ENCODE measurements at places on chromosomes 1 and 21.

DNA sequence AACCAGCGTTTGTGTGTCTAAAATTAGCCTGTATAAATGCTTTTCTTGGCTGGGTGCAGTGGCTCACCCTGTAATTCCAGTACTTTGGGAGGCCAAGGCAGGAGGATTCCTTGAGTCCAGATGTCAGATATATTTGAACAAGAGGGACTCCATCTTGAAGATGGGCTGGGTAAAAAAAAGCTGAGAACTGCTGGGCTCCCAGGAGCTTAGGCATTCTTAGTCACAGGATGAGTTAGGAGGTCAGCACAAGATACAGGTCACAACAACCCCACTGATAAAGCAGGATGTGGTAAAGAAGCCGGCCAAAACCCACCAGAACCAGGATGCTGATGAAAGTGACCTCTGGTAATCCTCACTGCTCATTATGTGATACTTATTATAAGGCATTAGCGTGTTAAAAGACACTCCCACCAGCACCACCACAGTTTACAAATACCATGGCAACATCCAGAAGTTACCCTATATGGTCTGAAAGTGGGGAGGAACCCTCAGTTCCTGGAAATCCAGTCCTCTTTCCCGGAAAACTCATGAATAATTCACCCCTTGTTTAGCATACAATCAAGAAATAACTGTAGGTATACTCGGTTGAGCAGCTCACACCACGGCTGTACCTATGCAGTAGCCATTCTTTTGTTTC lies 36.2 kb upstream of the ZNF496 start:
- no peak for DNase-seq

DNA sequence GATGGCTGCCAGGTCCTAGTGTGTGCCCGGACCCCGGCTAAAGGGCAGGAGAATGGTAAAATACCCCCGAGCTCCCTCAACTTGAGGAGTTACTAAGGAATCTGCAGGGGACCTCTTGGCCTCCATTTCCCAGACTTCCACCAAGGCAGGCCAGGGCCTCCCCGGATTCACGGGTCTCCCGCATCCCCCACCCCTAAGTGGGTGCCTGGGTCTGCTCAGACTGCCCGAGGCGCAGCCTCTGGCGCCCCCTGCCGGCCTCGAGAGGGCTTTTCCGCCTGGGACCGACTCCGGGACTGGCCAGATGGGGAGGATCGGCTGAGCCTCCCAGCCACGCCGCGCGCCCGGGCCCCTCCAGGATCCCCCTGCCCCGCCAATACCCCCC lies 1.7 kb downstream of the PLEKHG5 start:
- peak; percentile 39 for DNase-seq

DNA sequence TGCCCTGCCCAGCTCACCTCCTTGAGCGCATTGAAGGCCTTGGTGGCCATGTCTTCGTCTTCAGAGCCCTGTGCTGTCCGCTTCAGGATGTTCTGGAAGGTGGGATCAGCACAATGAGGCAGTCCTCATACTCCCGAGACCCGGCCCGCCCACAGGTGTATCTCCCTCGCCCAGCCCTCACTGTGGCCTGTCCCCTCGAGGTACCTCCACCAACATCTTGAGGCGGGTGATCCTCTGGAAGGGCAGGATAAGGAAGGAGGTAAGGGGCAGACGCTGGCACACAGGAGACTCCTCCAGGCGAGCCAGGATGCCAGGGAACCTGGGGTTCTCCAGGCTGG lies 7.1 kb downstream of the ARHGEF19 start:
- no peak for DNase-seq

DNA sequence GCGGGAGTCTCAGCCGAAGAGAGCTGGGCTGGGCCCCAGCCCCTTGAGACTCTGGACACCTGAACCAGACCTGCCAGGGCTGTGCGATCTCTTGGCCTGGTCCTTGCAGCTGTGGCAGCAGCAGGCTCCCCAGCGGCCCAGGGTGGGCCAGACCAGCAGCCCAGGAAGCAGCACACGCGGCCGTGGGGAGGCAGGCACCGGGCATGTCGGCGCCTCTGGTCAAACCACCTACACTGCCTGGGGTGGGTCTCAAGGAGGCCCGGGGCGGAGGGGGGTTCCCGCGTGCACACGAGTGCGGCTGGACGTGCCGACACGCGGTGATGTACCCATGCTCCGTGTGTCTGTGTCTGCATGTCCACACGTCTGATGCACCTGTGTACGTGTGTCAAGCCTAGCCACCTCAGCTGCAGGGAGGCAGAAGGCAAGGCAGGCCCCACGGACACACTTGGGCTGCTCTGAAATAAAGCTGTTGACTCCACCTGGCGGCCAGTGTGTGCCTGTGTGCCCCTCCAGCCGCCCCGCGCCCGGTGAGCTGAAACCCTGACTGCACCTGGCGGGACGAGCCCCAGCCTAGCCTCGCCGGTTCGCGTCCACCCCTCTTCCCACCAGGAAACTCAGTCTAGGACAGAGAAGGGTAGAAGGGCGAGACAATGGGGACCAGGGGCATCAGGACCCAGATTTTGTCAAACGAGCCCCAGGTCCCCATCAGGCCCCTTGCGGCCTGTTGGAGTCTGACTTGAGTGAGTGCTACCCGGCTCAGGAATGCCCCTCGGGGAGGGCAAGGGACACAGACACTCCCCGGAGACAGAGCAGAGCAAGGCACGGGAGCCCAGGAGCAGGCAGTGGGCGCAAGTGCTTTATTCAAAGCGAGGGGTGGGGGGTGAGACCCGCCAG lies 11.6 kb downstream of the SCNN1D start:
- no peak for DNase-seq

- no peak for DNase-seq
Observed at GRCh38 chr1:106276871-106277270, 779.6 kb upstream of the PRMT6 start.

GRCh38 chr1:163766257-163766918 lies 444.6 kb downstream of the NUF2 start:
- no peak for DNase-seq

GRCh38 chr1:186849826-186850225 lies 21.1 kb downstream of the PLA2G4A start:
- DNase-seq = no peak

GRCh38 chr1:206070627-206071304 lies 17.8 kb downstream of the RHEX start:
- no peak for DNase-seq

DNA sequence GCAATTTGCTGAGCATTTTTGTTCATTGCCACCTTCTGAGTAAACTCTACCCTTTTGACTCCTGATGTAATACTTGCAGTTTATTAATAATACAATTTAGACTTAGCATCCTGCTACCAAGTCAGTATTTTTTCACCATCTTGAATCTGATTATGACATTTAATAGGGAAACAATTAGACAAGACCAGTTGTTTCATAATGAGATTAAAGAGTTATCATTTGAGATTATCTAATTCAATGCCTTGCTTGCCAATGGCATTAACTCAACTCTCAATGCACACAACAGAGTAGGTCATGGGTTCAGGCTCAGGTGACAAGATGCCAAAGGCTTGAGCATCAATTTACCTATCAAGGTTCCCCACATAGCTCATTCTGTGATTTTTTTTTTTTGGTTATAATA lies 488.4 kb downstream of the DISC1 start:
- DNase-seq = no peak

- peak; percentile 53 for DNase-seq
Observed at GRCh38 chr1:156601122-156601830, at the start of gene GPATCH4. TSS of gene GPATCH4 (minus strand) at chr1:156601479.

GRCh38 chr1:230176871-230177411 lies 109.9 kb downstream of the GALNT2 start:
- no peak for DNase-seq

- no peak for DNase-seq
Observed at GRCh38 chr1:200982071-200982945, 41.2 kb downstream of the KIF21B start.

GRCh38 chr1:208177656-208178055 lies 66.5 kb downstream of the PLXNA2 start:
- no peak for DNase-seq

GRCh38 chr1:30715886-30716285 lies 7.5 kb downstream of the MATN1 start:
- DNase-seq = no peak

DNA sequence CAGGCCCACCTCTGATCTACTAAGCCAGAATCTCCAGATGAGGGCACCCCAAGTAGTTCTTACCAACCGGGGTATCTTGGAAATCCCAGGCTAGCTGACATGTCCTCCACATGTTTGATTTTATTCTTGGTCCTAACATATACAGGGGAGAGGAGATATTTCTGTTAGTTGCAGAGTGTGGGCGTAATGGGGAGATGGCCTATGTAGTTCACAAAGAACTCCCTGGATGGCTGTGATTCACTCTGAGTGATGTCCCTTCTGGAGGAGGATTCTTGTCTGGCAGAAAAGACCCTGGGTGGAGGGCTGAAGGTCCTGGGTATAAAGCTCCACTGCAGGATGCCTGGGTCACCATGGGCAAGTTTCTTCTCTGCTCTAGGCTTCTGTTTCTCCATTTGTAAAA lies 13.1 kb downstream of the MECR start:
- no peak for DNase-seq

DNA sequence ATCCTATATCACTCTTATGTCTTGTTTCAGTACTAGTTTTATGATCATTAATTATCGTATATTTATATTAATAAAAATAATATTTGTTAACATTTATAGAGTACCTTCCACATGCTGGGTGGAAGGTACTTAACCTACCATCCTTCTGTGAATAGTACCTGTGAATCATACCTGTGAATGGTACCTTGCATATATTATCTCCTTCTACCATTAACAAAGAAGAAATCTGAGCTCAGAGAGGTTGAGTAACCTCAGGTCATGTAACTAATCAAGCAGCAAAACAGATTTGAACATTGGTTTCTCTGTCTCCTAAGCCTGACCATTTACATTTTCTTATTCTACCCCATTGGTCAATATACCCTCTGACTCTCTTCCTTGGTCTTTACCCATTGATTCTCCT lies 174.4 kb upstream of the UBE2U start:
- DNase-seq = no peak

GRCh38 chr21:25560271-25560685 lies 47.0 kb downstream of the MRPL39 start:
- DNase-seq = no peak

- no peak for DNase-seq
Observed at GRCh38 chr1:118032883-118033282, 103.3 kb downstream of the WDR3 start.

GRCh38 chr1:67052741-67053534 lies 1.0 kb downstream of the SLC35D1 start:
- DNase-seq = no peak

- no peak for DNase-seq
Observed at GRCh38 chr21:43333298-43334062, 93.5 kb downstream of the SIK1 start.

- DNase-seq = no peak
Observed at GRCh38 chr1:160346463-160346862, 3.3 kb downstream of the NCSTN start.

GRCh38 chr1:218297867-218298266 lies 12.8 kb downstream of the RRP15 start:
- no peak for DNase-seq

- no peak for DNase-seq
Observed at GRCh38 chr1:209885403-209886218, 52.4 kb upstream of the SYT14 start.

DNA sequence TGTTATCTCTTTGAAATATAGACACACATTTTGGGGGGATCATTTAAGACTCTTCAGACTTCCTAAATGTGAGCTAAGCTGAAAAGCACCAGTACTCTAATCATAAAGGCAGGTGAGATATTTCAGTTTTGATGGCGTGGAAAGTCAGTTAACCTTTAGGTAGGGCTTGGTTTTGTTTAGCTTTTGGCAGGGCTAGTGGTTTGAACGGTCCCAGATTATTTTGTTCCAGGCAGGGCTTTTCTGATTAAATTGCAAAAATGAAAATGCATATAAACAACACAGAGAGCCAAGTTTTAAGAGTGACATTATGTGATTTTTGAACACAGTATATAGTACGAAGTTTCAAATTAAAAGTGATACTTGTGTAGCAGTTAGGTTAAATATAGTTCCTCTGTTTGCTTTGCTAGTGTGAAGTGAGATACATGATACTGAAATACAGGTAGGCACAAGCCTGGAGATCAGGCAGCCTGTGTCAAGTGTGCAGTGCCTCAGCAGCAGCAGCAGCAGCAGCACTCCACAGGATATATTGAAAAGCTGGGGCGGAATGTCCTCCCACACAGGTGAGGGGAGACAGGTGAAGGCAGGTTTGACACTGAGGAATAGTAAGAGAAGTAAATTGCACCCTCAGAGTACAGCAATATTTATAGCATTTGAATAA lies 47.4 kb downstream of the CAMTA1 start:
- DNase-seq = no peak

GRCh38 chr1:156845055-156845952 lies 13.6 kb downstream of the INSRR start:
- DNase-seq = peak; percentile 42

DNA sequence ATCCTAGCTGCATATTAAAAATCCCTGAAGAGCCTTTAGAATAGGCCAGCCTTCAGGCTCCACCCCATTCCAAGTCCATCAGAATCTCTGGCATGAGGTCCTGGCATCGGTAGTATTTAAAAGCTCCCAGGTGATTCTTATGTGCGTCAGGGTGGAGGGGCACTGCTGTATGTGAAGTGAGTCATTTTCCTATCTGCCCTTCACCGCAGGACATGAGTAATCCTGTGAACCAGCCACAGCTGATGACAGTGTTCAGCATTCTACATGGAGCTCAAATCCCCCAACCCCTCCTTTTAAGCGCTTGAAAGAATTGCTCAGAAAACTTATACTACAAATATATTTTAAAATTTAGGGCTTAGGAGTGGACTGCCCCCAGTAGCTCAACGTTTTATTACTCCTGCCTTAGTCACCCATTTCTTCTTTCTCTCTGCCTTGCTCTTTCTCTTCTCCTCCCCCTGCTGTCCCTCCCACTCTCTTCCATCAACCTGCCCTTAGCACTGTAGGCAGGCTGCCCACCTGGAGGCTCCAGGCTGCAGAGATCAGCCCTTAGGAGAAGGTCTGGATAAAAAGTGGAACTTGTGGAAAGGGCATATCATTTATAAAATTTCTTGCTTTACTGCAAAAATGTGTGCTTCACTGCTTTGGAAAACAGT lies 73.8 kb upstream of the ZNF281 start:
- DNase-seq = no peak

GRCh38 chr21:24436236-24436635 lies 1171.0 kb downstream of the MRPL39 start:
- DNase-seq = no peak

DNA sequence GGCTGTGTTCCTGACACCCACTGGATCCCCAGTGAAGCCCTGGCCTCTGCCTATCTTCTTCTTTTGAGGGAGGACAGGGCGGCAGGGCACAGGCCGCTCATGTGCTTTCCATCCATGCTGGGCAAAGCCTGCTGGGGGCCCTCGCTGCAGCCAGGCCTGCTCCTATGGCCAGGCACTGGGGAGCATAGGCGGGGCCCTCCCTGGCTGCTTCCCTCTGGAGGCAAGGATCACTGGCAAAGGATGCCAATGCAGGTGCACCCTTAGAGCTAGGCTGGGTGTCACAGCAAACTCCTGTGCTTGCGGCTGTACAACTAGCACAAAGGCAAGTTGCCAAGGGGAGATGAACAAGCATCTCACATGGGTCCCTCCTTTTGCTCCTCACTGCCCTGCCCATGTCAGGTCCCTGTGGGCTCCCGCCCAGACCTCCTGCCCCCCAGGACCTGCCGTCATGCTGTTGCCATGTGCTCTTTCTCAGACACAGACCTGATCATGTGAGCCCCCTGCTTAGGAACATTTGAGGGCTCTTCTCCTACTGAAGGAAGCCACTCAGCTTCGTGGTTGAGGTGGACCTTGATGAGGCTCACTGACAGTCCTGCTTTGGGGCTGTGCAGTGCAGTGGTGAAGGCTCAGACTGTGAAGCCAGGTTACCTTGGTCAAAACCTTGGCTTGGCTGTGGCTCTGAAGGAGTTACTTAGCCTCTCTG lies 393.6 kb downstream of the PTPRU start:
- no peak for DNase-seq

- DNase-seq = no peak
Observed at GRCh38 chr21:38716942-38717341, 88.8 kb upstream of the ETS2 start.

Measured in activated naive CD4-positive, alpha-beta T cell (primary cell).